Stimulated activated CD8-positive, alpha-beta memory T cell treated with anti-CD3 and anti-CD28 coated beads, Interleukin-7, amount 100 ng/mL, for 1 hour (primary cell): ENCODE measurements at places on chromosomes 7 and 10.

- DNase-seq, result no peak
These were observed 62.5 kb downstream of the CSGALNACT2 start for GRCh38 chr10:43200538-43201390.

- DNase-seq, result no peak
These were observed 22.3 kb downstream of the CABCOCO1 start for GRCh38 chr10:61684894-61685507.

DNA sequence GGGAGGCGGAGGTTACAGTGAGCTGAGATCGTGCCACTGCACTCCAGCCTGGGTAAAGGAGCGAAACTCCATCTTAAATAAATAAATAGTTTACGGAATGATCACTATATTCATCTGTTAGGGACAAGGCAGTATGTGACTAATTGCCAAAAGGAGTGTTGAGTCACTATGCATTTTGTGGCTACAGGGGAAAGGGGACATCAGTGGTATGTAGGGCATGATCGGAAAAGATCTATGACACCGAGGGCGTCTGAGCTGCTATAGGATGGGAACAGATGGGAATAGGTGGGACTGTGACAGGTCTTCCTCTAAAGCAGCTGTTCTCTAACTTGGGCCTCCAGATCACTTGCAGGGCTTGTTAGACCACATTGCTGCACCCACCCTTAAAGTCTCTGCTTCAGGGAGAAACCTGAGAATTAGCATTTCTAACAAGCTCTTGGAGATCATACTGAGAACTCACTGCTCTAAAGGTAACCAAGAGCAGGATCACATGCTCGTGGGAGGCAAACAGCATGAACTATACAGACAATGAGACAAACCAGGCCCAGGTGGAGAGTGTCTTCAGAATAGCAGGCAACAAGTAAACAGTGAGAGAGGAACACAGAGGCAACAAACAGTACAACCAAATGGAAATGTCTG lies 65.1 kb upstream of the ITGA8 start:
- DNase-seq, result no peak

- no peak for DNase-seq
These were observed 8.2 kb downstream of the PRXL2A start for GRCh38 chr10:80416479-80417098.

DNA sequence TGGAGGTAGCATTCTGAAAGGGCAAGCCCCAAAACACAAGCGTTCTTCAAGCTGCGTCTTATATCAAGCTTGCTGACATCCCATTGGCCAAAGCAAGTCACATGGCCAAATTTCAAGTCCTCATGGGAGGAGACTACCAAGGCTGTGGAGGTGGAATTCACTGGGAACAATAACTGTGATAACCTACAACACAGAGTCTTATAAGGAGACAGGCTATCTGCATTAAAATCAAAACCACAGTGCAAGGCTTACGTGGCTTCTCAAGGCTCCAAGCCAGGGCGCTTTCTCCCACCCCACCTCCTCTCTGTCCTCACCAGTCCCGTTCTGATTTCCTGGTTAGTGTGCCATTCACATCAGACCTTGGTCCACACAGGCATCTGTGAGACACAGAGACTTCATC lies 39.4 kb downstream of the ADRB1 start:
- DNase-seq, result no peak

DNA sequence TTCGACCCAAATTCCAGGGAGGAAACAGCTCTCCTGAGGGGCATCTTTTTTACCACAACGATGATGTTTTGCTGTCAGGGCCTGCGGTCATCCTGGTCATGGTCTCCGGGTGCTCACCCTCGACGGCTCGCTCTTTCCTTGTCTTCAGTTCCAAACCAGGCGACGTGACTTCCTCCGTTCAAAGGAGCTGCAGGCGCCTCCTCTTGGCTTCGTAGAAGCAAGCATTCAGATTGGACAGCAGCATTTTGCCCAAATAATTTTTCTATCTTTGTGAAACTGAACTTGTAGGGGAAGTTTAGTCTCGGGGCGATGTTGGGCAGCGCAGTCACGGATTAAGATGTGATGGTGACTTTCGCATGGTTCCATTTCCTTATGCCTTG lies 208.9 kb downstream of the DNAJB6 start:
- DNase-seq, result no peak

DNA sequence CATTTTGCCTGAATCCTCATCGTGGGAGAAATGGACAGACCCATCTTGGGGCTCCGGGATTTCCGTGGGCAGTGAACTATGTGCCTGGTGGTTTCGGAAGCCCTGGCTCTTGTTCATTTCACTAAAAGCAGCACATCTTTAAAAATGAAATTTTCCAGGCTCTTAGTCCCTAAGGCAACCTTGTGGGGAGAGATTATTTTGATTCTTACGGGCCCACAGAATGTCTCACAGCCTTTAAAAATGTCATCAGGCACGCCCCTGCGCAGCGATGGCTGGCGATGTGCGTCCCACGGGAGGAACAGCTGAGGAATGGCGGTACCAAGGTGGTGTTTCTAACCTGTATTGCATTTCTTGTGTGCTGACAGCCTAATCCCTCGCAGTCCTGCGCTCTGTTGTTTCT lies 189.7 kb downstream of the CCDC3 start:
- no peak for DNase-seq

GRCh38 chr10:19788075-19788686 lies 28.1 kb upstream of the PLXDC2 start:
- DNase-seq, result no peak

- no peak for DNase-seq
These were observed 55.6 kb upstream of the DOCK1 start for GRCh38 chr10:126849646-126850045.

DNA sequence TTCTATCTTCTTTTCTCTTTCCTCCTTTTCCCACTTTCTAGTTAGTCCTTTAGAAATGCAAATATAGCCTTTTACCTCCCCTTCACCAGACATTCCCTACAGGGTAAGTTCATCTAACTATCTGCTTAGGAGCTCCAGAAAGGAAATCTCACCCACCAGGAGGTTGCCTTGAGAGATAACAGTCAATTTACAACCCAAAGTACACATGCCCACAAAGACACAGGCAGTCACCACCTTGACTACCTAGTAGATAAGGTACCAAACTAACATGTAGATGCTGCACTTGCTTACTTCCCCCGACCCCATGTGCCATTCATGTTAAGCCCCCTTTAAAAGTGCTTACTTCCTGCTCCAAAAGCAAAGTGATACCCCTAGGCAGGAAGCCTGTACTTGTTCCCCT lies 12.8 kb upstream of the CREB3L2 start:
- DNase-seq, result no peak

DNA sequence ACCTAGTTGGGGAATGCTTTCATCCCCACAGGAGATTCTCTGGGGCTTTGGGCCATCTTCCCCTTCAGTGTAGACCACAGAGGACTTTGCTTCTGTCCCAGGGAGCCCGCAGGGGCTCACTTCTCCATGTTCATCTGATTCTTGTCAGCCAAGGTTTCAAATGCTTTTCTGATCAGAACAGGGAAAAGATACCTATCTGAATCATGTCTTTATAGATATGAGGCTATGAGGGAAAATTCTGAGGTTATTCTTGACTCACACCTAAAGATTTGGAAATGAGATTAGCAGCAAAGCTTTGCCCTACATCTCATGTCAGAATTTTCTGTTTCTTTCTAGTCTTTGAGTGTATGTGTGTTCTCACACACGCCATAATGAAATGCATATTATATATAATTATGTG lies 53.3 kb downstream of the FIGNL1 start:
- DNase-seq, result no peak

- DNase-seq, result no peak
These were observed 4.8 kb downstream of the ANK3 start for GRCh38 chr10:60384708-60385398.

- DNase-seq, result no peak
These were observed 108.7 kb downstream of the MKLN1 start for GRCh38 chr7:131436384-131436783.

GRCh38 chr7:68760556-68760955 lies 837.7 kb upstream of the AUTS2 start:
- DNase-seq, result no peak

- no peak for DNase-seq
These were observed 82.0 kb downstream of the AFAP1L2 start for GRCh38 chr10:114322344-114322743.

DNA sequence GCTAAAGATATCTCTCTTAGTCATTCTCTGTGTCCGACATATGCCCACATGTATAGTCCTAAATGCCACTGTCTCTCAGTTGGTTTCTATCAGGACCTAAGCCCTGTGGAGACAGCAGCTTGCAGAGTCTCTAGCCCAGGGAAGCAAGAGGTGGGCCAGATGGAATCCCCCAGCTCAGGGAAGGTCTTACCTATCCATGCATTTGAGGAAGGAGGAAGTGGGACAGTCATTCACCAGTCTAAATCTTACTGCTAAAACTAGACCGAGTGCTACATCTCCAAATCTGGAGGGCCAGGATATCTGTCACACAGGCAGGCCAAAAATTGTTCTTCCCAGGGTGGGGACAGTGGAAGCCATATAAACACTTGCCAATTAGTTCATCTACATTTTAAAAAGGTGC lies 26.4 kb upstream of the HERPUD2 start:
- DNase-seq, result no peak

DNA sequence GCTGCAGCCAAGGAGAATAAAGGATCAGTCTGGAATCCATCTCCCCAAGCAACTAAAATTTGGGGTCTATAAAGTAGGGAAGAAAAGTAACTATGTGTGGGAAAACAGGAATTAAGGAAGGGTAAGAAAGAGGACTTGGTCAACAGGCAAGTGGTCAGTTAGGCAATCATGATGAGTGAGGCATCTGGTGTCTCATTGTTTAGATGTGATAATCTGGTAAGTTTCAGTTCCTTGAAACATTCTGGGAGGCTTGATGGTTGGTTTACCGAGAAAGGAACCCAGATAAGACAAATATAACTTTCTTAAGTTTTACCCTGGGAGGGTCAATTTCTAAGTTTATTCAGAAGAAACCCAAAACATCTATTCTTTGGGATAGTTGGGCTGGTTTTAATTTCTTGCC lies 22.3 kb downstream of the HYAL4 start:
- no peak for DNase-seq

GRCh38 chr10:7819121-7819460 lies 786 bp downstream of the TAF3 start:
- DNase-seq, result no peak

GRCh38 chr10:4525103-4525502 lies 300.9 kb upstream of the AKR1E2 start:
- no peak for DNase-seq

- DNase-seq, result no peak
These were observed 24.6 kb upstream of the DGKI start for GRCh38 chr7:137871170-137871915.
